HEK293T (cell line): ENCODE measurements at places on chromosomes 1 and 21.

- no peak for DNase-seq
Observed at GRCh38 chr1:154469844-154470560, 32.0 kb upstream of the TDRD10 start.

GRCh38 chr1:99503276-99503747 lies 142.6 kb upstream of the PALMD start:
- DNase-seq = no peak

- DNase-seq = peak; percentile 22
Observed at GRCh38 chr21:33640697-33641351, 717 bp downstream of the CRYZL1 start.

GRCh38 chr1:239931341-239931740 lies 160.3 kb upstream of the FMN2 start:
- DNase-seq = no peak

DNA sequence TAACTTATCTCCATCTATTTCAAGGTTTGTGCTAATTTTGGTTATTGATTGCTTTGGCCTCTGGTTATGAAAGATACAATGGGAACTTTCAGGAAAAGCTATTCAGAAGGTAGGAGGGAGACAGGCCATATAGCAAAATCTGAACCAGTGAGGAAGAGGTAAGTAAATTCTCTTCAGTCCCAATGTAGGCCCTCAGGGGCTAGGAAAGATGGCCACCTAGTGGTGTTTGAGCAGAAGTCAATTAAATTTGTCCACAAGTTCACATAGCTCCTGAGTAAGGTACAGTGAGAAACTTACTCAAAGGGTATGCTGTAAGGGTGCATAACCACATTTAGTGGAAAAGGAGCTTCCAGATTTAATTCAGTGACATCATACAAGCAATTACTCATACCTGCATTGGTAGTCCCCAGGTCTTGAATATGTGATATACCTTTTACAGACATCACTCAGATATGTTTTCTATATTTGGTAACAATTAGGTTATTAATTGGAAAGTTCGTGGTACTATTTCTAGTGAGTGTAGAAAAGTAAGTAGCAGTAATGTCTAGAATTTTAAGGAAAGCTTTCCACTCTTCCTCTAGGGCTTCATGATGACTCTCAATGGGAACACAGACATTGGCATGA lies 21.4 kb upstream of the FMO1 start:
- peak; percentile 68 for DNase-seq

DNA sequence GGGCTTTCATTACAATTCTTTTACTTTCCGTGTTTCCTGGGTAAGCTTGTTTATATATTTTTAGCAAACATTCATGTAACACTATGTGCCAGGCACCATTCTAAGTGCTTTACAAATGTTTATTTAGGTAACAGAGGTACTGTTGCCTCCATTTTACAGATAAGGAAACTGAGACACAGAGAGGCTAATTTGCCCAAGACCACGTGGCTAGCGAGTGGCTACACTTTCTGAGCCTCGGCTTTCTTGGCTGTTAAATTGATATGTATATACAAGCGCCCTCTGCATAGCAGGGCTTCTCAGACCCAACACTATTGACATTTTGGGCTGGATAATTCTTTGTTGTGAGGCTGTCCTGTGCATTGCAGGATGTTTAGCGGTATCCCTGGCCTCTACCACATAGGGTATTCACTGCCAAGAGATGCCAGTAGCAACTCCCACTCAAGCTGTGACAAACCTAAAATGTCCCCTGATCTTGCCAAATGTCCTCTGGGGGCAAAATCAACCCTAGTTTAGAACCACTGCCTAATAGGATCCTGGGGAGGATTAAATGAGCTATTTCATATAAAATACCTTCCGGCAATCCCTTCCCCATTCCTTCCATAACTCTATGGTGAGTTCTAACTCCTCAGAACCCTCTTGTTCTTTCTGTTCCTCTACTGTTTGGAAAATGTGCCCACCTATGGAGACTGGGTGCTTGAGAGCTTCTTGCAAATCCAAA lies 17.2 kb upstream of the ID3 start:
- DNase-seq = no peak

DNA sequence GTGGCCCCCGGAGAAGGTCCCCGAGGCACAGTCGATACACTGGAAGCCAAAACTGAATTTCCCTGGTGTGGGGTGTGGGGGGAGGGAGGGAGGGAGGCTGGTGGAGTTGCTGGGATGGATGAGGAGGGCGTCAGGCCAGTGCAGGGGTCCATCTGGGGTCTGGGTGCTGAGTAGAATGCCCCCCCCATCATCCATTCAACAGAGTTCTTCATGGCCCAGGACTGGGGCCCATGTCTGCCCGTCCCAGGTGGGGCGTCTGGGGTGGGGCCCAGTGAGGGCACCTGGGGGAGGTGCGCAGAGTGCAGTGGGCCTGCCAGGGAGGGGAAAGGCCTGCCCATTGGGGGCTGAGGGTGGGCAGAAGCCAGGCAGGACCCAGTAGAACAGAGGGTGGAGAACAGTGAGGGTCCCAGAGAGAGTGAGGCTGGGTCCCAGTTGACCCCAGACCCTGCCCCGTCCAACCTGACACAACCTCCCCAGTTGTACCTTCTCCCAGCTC lies 1.9 kb downstream of the TNFRSF18 start:
- no peak for DNase-seq

DNA sequence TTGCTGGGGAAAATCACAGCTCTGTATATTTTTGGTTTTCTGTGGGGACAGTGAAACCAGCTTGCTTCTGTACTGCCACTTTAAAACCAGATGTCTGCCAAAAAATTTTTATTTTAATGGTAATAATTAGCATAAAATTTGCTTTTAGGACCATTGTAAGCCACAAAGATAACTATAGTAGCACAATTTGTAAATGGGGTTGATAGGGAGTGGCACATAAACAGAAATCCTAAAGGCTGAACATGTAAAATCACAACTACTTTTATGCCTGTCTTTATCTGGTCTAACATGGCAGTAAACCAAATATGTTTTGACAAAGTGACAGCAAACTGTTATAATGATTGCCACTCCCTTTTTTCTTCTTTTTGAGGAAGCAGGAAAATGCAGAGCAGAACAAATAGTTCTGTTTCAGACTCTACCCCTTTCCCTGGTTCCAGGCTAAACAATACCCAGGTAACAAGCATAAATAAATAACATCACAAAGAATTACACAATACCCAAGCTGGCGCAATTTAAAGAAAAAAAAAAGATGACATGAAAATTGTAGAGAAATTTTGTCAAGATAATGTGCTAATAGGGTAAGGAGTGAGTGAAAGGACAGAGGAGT lies 24.0 kb upstream of the CCDC181 start:
- no peak for DNase-seq
